ENCODE measurements at places on chromosomes 4 and X.

DNA sequence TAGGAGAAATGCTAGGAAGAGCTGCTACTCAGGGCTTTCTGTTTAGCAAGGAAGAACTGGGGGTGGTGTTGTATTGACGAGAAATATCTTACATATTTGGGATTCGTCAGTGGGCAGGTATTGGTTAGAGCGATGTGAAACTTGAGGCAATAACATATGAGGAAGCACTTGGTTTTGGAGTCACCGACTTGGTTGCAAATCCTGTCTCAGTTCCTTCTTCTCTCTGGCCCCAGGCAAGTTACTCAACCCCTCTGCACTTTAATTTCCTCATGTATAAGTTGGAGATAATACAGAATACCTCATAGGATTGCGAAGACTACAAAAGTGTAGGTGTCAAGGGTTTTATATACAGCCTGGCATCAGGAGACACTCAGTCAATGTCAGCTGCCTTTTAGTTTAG, 34.1 kb downstream of the GPAT3 start:
- no peak for DNase-seq

- no peak for DNase-seq
These were observed 1.3 kb downstream of the GAK start for GRCh38 chr4:930827-931193.

DNA sequence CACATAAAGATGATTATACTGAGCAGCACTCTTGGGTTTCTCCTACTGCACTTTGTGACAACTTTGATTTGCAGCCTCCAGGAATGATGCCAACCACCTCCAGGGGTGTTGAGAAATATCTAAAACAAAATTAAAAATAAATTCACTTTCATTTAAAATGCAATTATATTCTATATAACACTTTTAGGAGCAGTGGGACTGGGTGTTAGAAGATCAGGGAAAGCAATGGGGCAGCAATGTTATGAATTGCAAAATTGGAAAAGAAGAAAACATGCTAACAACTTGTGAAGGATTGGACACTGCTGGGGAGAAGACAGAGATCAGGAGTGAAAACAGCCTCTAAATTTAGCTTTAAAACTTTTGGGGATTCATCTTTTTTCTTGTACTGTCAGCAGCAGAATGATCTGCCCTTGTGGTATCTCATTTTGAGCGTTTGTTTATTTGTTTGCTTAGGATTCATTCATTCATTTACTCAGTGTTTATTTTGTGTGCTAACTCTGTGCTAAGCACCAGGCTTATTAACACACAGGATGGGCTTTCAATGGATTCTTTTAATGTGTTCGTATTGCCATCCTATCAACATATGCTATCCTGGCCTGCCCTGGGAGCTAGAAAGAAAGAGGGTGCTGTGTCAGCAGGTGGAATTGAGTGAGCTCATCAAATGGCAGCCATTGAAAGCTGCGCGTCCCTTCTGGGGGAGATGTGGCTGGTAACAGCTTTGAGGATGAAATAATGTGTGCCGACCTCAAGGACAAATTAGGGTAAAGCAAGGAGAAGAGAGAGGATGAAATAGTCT, 96.5 kb downstream of the FRMPD4 start:
- no peak for DNase-seq

- DNase-seq = no peak
These were observed 8.3 kb upstream of the SASH3 start for GRCh38 chrX:129771266-129771995.

DNA sequence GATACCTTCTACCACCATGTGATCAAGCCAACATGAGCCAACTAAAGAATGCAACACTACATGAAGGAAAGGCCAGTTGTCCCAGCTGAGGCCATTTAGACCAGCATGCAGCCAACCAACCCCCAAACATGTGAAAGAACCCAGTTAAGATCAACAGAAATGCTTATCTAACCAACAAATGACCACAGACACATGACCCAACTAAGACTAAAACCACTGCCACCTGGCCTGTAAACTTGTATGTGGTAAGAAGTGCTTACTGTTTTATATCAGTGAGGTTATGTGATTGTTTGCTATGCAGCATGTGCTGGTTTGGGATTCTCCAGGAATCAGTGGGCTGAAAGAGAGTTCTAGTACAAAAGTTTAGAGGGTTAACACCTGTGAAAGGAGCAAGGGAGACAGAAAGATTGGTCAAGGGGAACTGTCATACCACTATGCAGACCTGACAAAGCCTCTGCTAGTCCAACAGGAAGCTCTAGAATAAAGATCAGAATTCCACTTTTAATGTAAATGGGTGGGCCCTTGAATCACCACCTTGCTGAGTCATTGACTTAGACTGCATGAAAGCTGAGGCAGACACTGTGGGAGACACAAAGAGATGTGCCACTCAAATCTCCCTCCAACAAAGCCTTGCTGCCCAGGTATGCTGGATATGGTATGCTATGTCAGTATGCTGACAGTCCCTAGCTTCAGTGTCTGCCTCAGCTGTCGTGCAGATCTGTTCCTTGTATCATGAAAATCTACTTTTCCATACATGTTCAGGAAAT, 6.1 kb upstream of the SH3D19 start:
- no peak for DNase-seq

DNA sequence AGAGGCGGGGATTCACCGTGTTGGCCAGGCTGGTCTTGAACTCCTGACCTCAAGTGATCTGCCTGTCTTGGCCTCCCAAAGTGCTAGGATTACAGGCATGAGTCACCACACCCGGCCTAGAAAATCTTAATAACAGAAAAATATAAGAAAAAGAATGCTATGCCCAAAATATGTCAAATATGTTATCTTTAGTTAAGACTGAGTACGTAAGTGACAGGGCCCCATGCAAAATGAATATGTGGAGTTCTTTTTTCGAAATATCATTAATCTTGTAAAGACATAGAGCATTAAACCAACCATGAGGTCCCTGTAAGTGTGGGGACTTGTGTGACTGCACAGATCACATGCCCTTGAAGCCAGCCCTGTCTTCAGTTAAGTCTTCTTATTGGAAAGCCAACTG, 8.9 kb upstream of the ZNF518B start:
- no peak for DNase-seq

- DNase-seq = no peak
These were observed 85.2 kb upstream of the DCLK2 start for GRCh38 chr4:149993030-149993429.

GRCh38 chrX:41026702-41027078, 58.6 kb upstream of the USP9X start:
- no peak for DNase-seq

- DNase-seq = no peak
These were observed 483.1 kb downstream of the BCOR start for GRCh38 chrX:39614680-39614998.

DNA sequence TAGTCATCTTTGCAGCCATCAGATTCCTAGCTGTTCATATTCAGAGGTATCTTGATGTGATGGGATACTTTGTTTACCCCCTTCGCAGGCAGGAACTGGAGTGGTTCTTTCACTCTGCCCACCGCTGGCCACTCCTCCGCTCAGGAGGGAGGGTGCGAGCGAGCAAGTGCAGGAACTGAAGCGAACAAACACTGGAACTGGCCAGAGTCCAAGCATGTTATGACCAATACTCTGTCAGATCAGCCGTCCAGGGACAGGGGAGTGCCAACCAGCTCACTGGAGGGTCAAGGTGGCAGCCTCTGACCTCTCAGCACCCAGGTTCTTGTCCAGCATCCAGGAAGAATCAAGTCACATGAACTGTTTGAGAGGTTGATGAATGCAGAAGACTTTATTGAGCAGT, 18.0 kb upstream of the MANBA start:
- no peak for DNase-seq

DNA sequence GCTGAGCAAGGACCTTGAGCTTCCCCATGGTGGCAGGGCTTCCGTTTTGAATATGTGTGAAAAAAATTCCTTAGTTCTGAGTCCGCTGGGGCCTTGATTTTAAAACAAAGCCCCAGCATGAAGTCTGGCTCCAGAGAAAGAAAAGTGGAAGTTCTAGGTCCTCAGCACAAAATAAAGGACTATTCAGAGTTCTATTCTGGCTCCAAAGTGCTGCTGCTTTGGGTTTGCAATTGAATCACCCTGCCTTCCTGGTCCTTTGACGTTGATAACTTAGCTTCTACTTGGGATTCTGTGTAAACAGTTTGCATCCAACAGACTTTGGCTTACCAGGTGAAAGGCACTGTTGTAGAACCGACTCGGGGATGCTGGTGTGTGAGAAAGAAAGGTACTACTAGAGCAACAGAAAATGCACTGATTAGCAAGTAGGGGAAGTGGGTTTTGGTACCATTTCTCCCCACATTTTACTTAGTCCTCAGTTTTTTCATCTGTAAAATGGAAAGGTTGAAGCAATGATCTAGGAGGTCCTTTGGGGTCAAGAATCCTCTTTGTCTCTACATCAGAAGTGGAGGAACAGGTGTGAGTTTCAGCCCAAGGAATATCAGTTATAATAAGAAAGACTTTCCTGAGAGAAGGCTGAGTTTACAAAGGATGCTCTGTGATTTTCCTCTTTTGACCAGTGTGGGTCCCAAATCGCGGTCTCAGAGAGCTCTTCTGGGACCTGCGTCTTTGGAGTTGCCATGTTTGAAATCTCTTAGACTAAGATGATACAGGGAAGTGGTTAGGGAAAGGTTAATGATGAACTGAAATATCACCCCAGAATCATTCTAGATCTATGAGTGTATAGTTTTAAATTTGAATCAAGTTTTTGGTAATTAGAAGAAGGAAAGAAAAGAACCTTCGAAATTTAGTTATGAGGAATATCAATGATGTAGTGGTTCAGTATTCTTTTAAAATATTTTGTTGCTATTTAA, 28.2 kb downstream of the IGFBP7 start:
- no peak for DNase-seq

- DNase-seq = no peak
These were observed 6.4 kb downstream of the PPEF2 start for GRCh38 chr4:75895744-75896314.

DNA sequence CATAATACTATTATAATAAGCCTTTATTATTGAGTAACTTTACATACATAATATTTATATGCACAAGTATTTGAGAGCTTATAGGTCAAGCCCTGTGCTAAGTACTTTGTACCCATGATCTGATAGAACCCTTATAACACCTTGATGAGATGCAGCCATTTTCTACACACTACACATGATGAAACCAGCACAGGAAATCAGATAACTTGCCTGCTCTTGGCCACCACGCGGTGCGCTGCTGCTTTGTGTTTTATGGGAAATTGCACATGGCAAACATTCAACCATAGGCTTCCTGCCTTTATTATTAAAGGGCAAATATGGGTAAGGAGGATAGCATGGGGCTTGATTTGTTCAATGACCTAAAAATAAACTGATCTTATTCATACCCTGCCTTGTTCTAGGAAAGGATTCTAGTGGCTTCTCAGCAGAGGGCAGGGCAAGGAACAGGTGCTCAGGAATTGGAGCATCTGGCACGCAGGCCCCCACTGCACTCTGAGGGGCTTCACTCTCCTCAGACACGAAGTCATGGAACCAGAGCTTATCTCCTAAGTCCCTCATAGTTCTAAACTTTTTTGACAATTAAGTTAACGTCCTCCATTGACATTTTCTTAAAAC, 31.6 kb upstream of the NAP1L5 start:
- DNase-seq = peak; percentile 12

- DNase-seq = no peak
These were observed 775.4 kb downstream of the STPG2 start for GRCh38 chr4:97367878-97368277.

- no peak for DNase-seq
These were observed 490 bp downstream of the RWDD4 start for GRCh38 chr4:183658362-183659028.

DNA sequence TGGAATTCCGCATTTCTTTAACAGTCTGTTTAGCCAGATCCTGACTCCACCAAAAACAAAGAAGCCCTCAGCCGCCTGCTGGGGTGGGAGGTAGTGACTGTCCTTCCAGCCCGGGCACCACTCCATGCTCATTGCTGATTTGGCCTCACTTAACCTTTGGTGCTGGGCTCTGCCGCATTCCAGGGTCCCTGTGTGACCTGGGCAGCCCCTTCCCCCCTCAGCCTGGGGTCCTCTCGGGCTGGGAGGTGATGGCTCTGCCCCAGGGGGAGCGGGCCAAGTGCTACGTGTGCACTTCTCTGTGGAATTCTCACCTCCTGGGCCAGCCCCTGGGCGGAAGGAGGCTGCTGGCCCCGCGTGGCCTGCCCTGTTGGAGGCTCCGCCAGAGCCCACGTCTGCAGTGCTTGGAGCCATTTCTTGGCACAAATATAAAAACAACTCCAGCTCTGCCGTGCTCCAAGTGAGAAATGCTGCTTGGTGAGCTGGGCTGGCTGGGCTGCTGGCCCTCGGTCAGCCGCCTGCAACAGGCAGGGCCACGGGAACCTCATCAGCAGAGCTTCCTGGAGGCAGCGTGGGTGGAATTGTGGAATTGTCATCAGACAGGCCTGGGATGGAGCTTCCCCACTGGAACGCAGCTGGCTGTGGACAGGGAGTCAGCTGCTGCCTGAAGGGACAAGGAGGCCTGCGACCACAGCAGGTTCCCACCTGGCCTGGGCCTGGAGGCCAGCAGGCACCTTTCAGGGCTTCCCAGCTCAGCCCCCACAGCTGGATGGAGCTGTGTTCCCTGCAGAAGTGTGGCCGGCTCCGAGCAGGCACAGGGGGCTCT, 66.0 kb downstream of the TRMT44 start:
- no peak for DNase-seq

- DNase-seq = no peak
These were observed 73.3 kb downstream of the TAF1 start for GRCh38 chrX:71439420-71439819.

DNA sequence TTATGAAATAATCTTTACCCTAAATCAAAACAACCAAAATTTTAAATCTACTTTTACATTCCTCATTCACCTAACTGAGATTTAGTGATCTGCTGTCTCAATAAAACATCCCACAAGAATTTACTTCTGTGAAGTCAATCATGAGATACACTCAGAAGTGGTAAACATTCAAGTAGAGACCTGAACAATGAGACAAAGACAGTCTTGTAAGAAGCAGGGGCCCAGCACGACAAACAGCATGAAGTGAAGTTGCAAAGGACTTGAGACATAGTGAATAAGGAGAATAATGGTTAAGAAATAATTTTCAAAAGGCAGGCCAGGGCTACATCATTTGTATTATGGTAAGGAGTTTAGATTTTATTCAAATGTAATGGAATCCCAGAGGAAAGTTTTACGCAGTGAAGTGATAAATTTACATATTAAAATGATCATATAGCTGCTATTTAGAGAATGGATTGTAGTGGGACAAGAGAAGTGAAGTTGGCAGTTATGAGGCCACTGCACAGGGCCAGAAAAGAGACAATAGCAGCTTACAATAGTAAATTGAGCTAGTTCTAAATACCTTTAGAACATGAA, 101.9 kb downstream of the MAB21L2 start:
- DNase-seq = no peak

DNA sequence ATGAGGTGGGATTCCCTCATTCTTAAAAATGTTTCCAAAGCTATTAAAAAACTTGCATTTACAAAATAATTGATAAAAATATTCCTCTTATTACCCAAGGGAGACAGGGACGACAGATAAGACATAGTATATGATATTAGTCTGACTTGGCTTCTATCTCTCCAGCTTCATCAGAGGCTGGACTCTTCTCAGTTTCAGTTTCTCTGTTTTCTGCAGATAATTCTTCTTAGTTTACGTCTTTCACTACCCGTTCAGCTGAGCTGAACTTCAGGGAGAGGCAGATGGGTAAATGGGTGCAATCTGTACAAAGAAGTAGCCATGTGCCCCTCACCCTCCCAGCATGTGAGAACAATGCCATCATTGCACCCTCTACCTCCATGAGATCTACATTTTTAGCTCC, 214.0 kb upstream of the SLIT2 start:
- no peak for DNase-seq

- DNase-seq = no peak
These were observed 426 bp upstream of the XIAP start for GRCh38 chrX:123859409-123859845.
